ENCODE measurements at places on chromosomes 3 and 15.

- no peak for DNase-seq
Measured at GRCh38 chr15:51533672-51534398, 88.7 kb downstream of the DMXL2 start.

DNA sequence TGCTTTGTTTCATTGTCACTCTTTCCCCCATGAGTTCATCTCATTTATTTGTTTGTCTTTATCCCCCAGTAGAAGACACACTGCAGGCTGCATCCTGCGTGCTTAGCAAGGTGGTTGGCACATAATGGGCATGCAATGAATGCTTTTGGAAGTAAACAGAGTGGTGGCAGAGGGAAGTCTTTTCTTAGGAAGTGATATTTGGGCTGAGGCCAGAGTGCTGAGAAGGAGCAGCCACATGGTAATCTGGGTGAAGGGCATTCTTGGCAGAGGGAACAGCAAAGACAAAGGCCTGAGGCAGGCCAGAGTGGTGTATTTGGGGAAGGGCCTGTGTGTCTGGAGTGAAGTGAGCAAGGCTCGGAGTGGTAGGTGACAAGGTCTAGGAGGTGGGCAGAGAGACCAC, 17.7 kb upstream of the ADAMTS7 start:
- no peak for DNase-seq

GRCh38 chr3:60517134-60517533, 734.1 kb downstream of the FHIT start:
- no peak for DNase-seq

GRCh38 chr3:13272831-13273603, 147.1 kb downstream of the NUP210 start:
- no peak for DNase-seq

DNA sequence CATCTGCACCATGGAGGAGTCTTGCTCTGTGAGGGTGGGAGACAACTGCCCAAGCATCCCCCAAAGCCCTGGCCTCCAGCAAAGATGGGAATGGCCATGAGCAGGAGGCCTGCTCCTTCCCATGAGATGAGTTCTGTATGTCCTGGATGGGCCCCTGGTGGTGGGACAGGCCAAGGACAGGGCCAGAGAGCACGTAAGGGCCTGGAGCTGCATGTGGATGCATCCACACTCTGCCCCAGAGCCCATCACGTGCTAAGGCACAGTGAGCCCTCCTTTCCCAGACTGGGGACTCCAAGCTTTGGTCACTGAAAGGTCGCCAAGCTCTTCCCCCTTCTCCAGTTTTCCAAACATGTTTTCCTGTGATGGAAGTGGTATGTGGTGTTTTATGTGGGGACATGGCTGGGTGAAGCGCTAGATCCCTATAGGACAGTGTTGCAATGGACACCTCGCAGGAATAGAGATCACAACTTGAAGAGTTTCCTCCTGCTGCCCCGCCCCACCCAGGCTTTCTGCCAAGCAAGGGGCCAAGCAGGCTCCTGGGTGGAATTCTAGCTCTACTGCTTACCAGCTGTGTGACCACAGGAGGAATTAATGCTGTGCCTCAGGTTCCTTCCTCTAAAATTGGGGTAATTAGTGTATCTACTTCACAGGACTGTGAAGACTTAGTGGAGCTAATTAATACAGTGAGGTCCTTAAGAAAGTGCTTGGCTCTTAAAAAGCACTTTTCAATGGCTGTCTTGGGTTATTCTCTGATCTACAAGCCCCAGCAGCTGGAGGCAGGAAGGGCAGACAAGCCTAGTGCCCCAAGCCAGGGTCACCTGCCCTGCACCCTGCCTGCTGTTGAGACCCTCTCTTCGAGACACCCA, 106.4 kb upstream of the RPL32 start:
- DNase-seq = peak; percentile 66

DNA sequence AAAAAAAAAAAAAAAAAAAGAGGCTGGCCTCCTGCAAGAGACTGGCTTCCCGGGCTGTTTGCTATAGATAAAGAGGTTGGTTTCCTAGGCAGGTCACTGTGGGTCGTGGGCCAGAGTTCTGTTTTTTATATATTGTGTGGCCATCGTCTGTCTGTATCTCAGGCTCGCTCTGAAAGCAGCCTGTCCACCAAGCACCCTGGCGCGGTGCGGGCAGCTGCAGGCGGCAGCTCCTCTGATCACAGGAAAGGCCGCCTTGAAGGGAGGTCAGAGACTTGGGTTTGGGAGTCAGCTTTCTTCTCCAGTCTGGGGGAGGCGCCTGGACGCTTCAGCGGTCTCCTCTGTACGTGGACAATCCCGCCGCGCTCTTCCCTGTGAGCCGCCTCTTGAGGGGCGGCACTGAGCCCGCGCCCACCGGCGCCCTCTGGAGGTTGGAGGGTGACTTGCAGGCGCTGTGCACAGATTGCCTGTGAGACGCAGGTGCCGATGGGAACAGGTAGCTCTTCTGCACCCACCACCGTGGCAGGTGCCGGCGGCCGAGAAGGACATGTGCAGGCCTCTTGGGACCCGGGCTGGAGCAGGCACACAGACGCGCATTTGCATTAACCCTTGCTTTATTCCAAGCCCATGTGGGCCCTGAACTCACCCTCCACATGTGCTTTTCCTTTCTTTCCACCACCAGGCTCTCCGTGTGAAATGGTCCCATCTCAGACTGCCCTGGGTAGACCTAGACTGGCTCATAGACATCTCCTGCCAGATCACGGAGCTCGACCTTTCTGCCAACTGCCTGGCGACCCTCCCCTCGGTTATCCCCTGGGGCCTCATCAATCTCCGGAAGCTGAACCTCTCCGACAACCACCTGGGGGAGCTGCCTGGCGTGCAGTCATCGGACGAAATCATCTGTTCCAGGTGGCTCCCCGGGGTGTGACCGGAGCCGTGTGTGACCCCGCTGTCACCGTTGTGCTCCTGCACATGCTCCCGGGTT, 89.3 kb downstream of the LRRK1 start:
- DNase-seq = no peak

- no peak for DNase-seq
Measured at GRCh38 chr3:152823781-152824180, 11.2 kb upstream of the P2RY1 start.

DNA sequence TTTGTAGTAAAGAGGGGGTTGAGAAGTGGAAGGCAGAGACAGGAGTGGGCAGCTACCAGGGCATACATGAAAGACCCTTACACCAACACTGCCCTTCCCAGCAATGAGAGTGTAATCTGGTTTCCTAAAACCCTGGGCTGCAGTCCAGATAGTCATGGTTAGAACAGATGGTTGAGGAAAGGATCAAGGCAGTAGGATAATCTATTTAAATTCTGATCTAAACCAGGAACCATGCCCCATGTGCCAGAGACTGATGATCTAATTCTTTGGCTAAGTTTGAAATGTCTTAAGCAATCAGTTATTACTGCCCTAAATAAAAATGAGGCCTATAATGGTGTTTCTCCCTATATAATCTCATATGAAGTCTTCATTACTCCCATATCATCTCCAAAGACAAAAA, 59.6 kb downstream of the PRTG start:
- DNase-seq = no peak

DNA sequence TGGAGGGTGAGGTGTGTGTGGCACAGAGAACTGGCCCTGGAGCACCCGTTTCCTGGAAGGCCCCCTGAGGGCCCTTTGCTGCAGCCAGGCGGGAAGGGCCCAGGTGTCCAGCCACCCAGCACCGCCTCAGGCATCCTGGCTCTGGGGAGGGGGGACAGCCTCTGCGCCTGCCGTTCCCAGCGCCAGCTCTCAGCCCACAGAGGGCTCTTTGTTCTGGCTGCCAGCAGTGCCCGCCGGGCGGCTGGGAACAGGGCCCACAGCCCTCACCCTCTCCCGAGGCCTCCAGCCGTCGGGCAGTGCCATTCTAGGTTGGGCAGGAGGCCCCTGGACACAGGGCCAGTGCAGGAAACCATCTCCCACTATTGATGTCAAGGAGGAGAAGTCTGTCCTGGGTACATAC, 8.3 kb downstream of the SLC38A3 start:
- DNase-seq = no peak

- no peak for DNase-seq
Measured at GRCh38 chr15:85353516-85353915, 26.9 kb upstream of the AKAP13 start.

GRCh38 chr15:101174152-101174920, 77.5 kb downstream of the CHSY1 start:
- no peak for DNase-seq

GRCh38 chr3:12959838-12960378, 113.3 kb downstream of the IQSEC1 start:
- no peak for DNase-seq

- DNase-seq = no peak
Measured at GRCh38 chr3:9420850-9421549, 23.6 kb downstream of the SETD5 start.

- no peak for DNase-seq
Measured at GRCh38 chr15:70344666-70345065, 246.9 kb upstream of the TLE3 start.

- DNase-seq = no peak
Measured at GRCh38 chr15:34070003-34070402, 31.0 kb upstream of the AVEN start.

GRCh38 chr3:175748087-175748730, 889.1 kb downstream of the NAALADL2 start:
- DNase-seq = no peak

DNA sequence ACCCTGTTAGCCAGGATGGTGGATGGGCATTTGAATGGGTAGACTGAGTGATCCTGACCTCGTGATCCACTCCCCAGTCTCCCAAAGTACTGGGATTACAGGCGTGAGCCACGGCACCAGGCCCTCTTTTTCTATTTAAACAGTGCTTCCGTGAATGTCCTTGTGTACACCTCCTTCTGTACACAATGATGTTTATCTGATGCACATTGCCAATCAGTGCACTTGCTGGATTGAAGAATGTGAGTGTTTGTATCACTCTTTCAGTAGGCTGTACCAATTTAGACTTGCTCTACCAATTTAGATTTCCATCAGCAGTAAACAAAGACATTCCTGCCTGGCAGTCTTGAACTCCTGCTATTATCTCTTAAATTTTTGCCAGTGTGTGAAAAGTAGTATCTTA, 8.9 kb upstream of the ZNF619 start:
- DNase-seq = no peak

- no peak for DNase-seq
Measured at GRCh38 chr3:2156244-2156847, 57.7 kb downstream of the CNTN4 start.

DNA sequence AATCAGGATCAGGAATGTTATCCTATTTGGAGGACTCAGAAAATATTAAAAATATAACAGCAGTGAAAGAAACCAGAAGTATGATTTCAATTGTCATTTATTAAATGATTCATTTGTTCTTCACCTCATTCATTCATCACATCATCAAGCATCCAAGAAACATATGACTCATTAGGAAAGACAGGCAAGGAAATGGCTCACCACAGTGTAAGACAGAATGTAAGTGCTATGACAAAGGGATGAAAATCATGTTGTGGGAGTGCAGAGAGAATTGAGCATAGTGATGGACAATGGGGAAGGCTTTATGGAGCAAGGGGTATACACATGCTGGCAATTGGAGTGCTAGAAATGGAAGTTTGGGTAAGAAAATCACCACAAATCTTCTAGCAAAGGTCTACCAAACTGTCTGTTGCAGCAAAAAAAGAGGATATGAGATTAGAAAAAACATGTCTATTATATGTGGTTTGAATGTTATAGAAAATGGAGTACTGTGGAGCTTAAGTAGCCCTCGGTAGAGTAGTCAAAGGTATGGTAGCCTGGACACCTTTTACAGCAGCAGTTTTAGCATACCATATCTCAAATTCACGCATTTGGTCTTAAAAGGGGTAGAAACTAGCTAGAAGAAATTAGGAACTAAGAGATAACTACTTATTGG, 111.1 kb upstream of the GPR149 start:
- DNase-seq = no peak

- DNase-seq = peak; percentile 5
Measured at GRCh38 chr3:51718547-51719409, 11.9 kb downstream of the GRM2 start.

DNA sequence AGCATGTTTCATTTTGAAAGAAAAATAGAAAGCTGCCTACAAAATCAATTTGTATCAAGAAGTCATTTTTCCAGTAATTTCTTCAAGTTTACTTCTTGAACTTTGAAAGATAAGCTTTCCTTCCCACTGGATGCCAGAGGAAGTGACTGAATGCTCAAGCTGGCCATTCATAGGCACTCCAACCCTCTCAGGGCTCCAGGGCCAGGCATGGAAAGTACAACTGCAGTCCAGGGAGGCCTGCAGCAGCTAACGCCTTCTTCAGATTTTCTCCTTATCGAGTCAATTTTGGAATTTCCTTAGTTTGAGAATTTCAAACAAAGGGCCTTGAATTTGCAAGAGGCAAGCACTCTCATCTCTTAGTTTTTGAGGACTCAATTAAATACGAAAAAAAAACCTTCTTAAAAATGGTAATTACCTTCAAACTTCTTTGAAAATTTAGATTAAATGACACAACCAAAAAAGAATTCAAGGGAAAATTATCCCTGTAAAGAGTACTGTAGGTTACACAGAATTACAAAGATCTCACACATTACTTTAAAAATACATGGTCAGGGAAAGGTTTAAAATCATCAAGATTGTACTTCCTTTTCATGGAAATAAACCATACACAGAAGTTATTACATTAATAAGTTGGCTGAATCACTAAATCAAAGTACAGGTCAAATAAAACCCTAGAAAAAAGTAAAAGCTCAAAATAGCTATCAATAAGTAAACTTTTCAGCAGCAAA, 2.5 kb downstream of the UBP1 start:
- DNase-seq = no peak

DNA sequence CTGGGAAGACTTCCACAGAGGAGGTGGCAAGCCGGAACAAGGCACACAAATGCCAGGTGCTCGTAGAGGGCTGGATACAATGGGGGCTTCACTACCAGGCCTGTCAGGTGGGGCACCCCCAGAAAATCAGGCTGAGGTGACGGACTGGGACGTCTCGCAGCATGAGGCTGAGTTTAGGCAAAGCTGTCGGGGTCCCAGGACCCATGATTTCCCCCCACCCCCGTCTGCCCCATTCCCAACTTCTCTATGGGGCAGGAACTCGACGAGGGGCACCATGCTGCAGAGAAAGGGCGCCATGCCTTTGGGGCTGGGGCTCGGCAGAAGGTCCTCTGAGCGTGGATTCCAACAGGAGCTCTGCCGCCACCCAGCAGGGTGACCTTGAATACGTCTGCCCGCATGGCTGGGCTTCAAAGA, 65.7 kb upstream of the HES1 start:
- no peak for DNase-seq

- no peak for DNase-seq
Measured at GRCh38 chr3:137065381-137065780, 107.6 kb downstream of the IL20RB start.

- no peak for DNase-seq
Measured at GRCh38 chr15:96351761-96352603, 21.5 kb downstream of the NR2F2 start.

DNA sequence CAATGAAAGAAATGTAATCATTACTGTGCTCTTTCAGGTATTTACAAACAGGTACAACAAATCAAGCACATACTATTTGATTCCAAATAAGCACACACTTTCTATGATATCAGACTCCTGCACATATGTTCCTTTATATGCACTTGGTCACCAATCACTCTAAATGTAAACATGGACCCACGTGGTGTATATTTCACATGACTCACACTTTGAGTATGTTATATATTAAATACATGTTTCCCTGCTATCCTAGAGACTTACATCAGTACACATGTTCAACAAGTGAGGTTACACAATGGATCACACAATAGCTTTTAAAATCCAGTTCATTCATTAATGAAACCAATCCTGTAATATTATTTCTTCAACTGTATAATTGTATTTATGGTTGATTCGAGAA, 683.5 kb downstream of the NR2F2 start:
- no peak for DNase-seq

Measured in GM04504 (cell line).